ENCODE measurements at places on chromosomes 3 and 15.

DNA sequence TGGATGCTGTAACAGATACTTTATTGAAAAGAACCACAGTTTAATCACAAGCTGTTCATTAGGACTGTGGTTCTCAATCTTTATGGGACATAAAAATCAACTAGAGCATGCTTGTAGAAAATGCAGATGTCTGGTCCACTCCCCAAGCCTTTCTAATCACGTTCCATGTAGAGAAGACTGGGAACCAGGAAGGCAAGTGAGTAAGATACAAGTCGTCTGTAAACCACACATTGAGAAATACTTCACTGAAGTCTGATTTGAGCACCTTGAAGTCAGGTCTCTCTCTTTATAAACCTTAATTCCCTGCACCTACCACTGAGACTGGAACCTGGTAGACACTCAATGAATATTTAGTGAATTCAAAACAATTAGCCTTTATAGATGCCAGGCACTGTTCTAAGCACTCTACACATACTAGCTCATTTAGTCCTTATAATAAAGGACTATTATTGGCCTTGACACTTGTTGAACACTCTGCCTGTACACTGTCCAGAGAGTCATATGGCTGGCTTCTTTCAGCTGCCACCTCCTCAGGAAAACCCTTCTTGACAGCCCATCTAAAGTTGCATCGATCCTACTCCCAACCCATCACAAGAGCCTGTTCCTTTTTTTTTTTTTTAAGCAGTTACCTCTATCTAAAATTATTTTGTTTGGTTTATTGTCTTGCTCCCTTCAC lies 59.0 kb upstream of the CMSS1 start:
- DNase-seq: no peak

- no peak for DNase-seq
Measured at GRCh38 chr3:41296556-41296955, 97.3 kb downstream of the CTNNB1 start.

DNA sequence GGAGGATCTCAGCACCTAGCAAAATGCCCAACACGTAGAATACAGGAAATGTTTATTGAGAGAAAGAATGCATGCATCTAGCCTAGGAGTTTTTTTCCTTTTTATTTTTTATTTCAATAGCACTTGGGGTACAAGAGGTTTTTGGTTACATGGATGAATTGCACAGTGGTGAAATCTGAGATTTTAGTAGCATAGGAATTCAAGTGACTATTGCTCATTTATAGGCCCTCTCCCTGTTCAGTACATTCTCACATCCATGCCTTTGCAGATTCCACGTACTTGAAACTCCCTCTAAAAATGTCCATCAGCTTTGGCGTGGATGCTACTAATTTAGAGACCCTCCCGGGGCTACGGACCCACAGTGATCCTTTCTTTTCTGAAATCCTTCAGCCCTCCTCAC lies 61.7 kb upstream of the PIAS1 start:
- no peak for DNase-seq

- no peak for DNase-seq
Measured at GRCh38 chr3:103055021-103055520, 620.3 kb downstream of the ZPLD1 start.

- DNase-seq: no peak
Measured at GRCh38 chr3:46453526-46454208, 11.0 kb downstream of the LTF start.

DNA sequence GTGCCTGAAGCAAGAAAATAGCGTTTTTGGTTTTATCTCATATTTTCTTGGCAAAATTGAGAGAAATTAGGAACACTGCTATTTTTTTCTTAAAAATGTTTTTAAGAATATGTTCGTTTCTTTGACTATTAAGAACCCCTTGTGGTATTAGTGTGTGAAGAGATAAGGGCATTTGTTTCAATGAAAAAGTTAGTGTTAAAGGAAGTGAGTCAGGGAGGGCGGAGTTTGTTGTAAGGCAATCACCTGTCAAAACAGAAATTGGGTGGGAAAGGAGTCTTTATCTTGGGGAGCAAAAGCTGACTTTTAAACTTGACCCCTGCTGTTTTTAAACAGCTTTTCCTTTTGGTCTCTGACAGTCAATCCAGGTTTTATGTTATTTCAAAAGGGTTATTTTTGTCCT lies 4.2 kb downstream of the RAP2B start:
- no peak for DNase-seq

- no peak for DNase-seq
Measured at GRCh38 chr3:175430983-175431773, 572.0 kb downstream of the NAALADL2 start.
